Fibroblast of lung (primary cell): ENCODE measurements at places on chromosomes 5 and 9.
A peak's percentile ranks its signal among the peaks of the same experiment; 100 is the strongest.

DNA sequence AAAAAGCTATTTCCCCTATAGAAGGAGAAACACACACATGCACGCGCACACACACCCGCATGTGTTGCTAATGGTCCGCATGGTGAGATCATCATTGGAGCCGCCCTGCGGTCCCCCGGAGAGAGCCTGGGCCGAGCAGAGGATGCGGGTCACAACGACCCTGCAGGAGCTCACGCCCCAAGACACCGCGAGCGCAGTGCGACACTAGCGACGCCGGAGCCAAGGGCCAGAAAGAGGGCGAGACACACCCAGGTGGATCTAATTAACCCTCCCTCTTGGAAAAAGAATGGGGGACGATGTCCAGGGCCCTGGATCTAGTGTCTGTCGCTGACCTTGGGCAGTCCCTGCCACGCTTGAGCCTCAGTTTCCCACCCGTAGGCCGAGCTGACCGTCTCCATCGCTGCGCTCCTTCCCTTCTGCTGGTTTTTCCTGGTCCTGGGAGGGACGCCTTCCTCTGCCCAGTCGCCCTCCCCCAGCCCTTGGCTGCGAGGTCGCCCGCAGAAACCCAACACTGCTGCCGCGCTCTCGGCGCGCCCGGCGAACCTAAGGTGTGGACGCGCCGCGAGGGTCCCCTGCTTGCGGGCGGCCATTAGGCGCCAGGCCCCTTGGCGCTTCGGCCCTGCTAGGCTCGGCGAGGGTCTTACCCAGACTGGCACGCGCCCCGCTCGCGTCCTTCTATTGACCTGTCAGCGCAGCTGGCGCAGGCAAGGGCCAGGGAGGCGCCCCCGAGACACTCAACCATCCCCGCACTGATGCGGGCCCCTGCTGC, 47.5 kb upstream of the RNF20 start:
- DNase-seq = peak; percentile 46

DNA sequence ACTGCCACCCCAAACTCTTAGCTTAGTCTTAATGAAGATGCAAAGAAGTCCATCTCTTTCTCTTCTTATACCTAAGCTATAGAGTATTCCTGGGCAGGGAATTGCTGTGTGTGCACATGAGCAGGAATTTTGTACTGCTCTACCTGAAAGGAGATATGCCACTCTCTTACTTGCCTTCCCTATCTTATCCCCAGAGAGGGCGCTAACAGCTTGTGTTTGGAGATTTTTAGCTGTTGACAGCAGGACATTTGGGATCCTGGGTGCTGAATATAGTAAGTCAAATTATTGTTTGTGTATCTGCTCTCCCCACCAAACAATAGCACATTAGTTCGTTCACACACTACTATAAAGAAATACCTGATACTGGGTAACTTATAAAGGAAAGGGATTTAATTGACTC, 159.5 kb downstream of the GABRG2 start:
- DNase-seq = no peak

DNA sequence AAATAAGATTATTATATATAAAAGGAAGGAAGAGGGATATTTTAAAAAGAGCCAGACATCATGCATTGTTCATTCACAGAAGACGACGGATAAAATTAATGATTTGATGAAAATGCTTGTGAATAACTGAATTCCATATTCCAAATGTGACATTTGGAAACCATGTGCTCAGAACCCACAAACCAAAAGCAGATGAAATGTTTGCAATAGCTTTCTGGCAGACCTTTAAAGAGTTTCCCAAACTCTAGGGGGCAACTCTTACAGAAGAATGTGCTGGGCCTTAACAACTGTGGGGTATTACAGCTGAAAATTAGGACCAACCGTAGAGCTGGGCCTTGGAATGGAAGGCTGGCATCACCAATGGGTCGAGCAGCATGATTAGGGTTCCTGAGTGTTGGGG, 471.0 kb downstream of the EFNA5 start:
- no peak for DNase-seq

- DNase-seq = no peak
Measured at GRCh38 chr9:119802621-119803020, 433.4 kb upstream of the BRINP1 start.
